ENCODE measurements at places on chromosomes 4 and X.

GRCh38 chrX:97310373-97310772 lies 426.7 kb downstream of the RPA4 start:
- no peak for DNase-seq

DNA sequence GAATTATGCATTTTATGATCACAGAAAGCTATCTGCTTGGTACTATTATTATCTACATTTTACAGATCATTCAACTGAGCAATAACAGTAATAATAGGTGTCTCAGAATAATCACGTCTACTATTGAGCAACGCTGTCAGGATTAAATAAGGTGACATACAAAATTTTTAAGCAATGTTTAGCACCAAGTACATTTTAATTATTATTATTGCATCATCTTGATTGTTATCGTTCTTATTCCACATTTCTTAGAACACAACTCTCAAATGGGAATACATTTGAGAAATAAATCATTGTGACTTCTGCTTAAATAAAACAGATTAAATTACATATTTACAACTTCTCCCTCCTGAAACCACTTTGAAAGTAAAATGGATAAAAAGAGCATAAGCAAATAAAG lies 1083.5 kb upstream of the ADGRL3 start:
- DNase-seq = no peak

DNA sequence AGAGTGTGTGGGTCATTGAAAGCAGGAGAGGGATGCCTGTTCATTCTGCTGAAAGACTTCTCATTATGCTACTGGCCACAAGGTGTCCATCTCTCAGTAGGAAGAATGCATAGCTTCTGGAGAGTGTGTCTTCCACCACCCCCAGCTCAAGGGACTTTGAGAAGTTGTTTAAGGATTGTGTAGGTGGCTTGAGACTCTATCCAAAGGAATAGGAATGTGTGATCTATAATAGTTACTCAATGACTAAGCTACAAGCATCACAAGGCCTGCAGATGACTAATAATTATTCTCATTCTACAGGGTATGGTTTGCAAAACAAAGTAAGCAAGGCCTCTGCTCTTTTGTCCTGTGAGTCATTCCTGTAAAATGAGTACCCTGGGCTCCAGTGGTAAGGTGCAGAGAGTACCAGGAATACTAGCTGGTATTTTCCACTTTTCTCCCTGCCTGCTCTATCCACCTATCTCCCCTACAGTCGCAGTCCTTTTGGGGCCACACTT lies 279.8 kb upstream of the BOD1L1 start:
- DNase-seq = no peak

- no peak for DNase-seq
Measured at GRCh38 chr4:117383468-117383867, 298.1 kb upstream of the TRAM1L1 start.

DNA sequence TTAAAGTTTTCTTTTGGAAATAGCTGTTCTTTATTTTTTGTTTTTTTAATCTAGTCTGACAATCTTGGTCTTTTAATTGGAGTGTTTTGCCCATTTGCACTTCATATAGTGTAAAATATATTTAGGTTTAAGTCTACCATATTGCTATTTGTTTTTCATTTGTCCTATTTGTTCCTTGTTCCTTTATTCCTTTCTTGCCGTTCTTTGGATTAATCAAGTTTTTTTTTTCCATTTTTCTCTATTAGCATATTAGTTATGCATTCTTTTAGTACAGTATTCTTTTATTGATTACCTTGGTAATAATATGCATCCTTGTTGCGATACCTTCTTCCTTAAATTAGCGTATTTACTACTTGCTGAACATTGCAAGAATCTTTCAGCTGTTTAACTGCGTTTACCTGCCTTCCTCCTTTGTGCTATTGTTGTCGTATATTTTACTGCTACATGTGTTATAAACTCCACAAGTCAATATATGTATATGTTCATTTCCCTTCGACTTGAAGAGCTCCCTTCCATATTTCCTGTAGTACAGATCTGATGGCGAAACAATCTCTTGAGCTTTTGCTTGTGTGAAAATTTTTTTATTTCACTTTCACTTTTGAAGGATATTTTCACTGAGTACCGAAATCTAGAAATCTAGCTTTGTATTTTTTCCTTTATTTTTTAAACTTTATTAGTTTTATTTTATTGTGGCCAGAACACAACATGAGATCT lies 23.9 kb upstream of the RNF212 start:
- no peak for DNase-seq

DNA sequence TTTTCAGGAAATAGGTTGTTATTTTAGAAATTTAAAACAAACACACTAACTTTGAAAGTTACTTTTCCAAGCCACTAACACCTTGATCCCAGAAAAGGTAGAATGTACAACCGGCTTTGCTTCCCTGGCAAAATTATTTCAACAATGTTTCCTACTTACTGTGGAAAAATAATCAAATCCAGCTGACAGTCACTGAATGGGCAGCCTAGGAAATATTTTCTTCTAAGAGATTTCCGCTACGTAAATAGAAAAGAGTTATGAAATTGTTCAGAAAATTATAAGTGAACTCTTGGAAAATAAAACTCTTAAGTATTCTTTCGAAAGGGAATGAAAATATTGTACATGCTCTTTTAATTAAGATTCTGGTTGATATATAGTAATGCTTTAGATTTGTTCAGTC lies 195.7 kb downstream of the GASK1B start:
- DNase-seq = no peak
